ENCODE measurements at places on chromosomes 3 and 15.

GRCh38 chr3:83842511-83842910 is 1116.3 kb upstream of the CADM2 start:
- no peak for DNase-seq

GRCh38 chr3:128895843-128896697 is 16.6 kb downstream of the ACAD9 start:
- no peak for DNase-seq

GRCh38 chr3:61803983-61804382 is 242.6 kb downstream of the PTPRG start:
- no peak for DNase-seq

DNA sequence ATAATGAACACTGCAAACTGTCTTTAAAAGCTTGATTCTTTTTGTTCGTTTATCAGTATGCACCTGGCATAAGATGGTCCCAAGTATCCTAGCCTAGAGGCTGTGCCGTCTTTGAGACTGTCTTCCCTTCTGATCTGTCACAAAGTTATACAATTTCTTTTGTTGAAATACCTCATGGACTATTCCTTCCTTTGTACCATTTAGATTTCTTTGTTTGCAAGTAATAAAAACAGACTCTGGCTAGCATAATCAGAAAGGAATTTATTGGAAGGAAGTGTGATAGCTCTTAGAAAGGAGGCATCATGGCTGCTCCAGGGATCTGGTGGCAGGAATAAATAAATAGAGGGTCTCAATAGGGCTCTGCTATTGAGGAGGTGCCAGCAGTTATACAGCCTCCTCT is 280.4 kb downstream of the SLC9A9 start:
- DNase-seq = no peak

DNA sequence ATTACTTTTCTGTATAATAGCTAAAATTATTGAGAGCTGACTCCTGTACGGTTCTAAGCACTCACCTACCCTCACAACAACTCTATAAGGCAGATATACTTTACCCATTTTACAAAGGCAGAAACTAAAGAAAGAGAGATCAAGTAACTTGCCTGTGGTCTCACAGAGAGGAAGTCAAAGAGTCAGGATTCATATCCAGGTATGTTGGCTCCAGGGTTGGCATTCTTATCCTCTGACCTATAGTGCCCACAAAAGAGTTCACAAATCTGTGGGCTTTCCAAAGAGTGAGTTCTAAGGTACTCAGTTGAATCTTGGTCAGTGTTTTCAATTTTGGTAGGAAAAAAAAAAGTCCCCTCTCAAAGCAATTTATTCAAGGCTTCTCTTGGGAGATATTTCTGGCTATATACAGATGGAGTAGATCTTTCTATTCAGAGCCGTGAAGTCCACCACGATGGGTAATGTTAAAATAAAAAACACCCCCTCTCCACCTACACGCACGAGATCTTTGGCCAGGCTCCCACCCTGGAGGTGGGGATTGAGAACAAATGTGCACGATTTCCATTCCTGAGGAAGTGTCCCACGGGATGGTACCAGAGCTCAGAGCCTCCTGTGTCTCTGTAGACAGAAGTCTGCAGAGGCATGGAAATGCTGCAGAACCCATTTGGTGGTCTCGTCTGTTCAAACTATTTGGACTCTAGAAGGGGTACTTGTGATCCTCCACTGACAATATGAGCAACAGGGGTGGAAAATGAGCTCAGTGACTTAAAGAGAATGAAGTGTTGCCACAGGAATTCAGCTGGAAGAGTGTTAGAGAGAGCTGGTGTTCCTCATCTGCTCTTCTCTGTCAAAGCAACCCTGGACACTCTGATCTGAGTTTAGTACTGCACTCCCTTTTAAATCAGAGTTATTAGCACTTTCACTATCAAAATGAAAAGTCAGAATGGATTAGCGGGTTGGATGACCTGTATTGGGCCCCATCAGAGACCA is 212.1 kb upstream of the EIF1B start:
- no peak for DNase-seq

DNA sequence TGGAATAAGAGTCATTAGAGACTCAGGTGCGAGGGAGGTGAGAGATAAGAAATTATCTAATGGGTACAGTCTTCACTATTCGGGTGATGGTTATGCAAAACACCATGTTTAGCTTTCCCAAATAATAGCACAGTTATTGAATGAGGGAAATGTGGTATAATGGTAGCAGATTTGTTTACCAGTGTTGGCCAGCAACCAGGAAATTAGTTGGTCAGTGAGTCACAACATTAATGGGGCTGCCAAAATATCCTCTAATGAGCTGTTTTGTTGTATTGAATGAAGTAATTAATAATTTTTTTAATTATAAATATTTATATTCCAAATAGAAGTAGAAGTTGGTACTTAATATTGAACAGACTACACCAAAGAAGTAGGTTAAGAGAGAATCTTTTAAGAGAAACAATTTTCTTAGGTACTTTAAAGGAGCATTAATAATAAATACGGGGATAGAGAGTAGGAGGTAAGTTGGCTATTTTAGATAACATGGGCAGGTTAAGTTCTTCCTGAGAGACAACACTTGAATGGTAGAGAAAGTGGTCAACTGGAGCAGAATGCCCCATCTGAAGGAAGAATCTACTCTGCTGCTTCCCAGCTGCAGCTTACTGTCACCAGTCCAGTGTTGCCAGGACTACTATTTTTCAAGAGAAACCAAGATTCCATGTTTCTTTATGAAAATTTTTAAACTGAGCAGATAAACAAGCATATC is 218.8 kb downstream of the UBE2E2 start:
- no peak for DNase-seq

GRCh38 chr3:14152963-14153355 is 25.4 kb downstream of the XPC start:
- no peak for DNase-seq

DNA sequence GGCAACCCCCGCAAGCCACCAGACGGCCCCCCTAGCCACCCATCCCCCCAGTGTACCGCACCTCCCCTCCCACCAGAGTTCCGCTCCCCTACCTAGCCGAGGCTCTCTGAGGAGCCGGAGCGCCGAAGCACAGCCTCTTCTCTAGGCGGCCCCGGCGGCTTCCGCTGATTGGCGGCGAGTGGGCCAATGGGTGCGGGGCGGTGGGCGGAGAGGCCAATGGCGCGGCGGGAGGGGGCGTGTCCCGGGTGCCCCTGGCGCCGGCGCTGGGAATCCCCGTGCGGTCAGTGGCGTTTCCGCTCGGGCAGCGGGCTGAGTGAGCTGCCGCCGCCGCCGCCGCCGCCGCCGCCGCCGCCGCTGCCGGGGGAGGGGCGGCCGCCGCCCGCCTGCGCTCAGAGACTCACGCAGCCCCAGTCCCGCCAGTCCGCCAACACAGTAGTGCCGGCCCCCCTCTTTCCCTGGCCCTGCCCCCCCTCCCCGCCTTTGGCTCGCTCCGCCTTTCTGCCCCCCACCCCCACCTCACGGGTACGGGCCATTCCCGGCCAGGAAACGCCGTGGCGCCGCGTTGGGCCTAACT is at the start of gene SETD5:
TSS of gene SETD5 (plus strand) at position 284 of the 574 bp plus-strand sequence. CDS start 31,324 bp downstream, outside the sequence.
- DNase-seq = peak; percentile 98

DNA sequence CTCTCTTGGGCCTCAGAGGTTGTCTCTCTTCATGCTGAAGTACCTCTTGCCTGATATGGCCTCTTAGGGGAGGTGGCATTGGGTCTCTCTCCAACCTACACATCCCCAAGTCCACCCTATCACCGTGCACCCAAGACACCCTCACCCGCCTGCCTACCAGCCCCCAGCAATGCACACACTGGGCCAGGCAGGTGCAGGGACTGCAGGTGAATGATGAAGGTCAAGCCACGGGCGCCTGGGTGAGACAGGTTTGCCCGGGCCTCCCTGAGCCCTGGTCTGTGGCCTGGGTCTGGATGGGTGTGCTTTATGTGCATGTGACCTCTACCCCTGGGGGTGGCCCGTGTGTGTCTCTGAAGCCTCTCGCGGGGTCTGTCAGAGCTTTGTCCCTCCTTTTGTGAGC is 68.3 kb downstream of the WNT7A start:
- no peak for DNase-seq

DNA sequence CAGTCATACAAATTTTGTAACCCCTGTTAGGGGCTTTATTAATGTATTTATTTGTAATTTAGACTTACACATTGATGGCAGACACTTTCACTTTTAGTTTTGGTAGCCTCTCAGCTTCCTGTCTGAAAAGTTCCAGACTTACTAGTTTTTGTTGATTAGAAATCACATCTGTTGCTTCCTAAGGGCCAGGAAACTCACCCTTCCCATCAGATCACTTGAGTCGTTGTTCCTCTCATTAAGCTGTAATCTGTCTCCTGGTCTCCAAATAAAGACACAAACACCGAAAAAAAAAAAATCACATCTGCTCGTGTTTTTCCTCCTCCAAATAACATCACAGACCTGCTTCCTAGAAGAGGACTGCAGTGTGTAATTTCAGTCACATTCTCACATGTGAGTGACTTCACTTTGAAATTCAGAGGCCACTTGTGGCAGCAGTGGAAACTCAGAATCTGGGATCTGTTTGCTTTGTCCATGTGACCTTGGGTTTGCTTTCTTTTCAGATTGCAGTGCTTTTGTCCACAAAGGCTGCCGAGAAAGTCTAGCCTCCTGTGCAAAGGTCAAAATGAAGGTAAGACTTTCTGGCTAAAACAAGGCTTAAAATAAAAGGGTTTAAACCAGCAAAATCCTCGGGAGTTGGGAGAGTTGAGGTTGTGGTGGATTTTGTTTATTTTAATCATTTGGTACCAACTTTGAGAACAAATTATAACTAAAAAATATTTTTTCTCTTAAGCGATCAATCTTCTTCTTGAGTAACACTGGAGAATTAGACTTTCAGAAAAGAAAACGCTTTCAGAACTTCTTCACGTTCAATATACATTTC is 87.0 kb downstream of the KLHL25 start:
- no peak for DNase-seq

- no peak for DNase-seq
These were observed 45.0 kb downstream of the SUCNR1 start for GRCh38 chr3:151918253-151919029.

GRCh38 chr3:127002195-127003174 is 19.6 kb downstream of the PLXNA1 start:
- peak; percentile 84 for DNase-seq

GRCh38 chr3:143810166-143810952 is 37.9 kb downstream of the SLC9A9 start:
- no peak for DNase-seq

All from T1000 (cell line).